Naive thymus-derived CD4-positive, alpha-beta T cell (primary cell): ENCODE measurements at places on chromosomes 3 and 15.

- no peak for DNase-seq
Measured at GRCh38 chr3:194946091-194946490, 260.4 kb downstream of the FAM43A start.

- peak; percentile 64 for DNase-seq
Measured at GRCh38 chr3:46208167-46208704, at the start of gene CCR1. Gene CCR1, minus strand, starts transcription at chr3:46208313. Its CDS starts 4,000 bp downstream, at chr3:46204313.

DNA sequence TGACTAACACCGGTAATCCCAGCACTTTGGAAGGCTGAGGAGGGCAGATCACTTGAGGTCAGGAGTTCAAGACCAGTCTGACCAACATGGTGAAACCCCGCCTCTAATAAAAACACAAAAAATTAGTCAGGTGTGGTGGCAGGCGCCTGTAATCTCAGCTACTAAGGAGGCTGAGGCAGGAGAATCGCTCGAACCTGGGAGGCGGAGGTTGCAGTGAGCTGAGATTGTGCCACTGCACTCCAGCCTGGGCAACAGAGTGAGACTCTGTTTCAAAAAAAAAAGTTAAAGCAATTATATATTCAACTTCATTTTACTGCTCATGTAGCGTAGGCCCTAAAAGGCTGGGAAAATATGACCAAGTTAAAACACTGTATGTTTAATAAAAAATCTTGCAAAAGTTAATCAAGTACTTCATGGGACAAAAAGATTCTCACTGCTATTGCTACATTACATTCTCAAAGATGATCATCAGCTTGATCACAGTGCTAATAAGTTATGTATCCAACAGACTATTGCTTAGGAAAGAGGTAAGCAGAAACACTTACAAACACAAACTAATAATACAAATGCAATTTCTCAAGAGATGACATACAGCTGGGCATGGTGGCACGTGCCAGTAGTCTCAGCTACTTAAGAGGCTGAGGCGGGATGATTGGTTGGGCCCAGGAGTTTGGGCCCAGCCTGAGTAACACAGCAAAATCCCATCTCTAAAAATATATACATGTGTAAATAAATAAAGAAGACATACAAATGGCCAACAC lies 2.7 kb downstream of the COPS2 start:
- no peak for DNase-seq

GRCh38 chr3:60144071-60144470 lies 1094.2 kb upstream of the CFAP20DC start:
- DNase-seq: no peak

DNA sequence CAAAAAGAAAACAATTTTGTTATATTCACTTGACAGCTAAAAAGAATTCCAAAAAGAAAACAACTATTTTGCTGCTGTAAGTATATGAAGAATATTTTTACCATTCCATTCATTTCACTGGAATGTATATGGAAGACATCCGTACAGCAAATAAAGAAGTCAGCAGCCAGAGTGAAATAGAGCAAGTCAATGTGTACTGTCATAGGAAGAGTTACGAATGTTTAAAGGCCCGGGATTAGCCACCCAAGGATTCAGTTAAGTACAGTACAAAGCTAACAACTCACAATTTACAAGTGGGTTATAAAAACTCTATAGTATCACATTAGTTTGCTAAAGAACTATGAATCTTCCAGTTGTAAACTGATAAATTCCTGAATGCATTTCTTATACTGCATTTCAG lies 14.4 kb upstream of the XXYLT1 start:
- DNase-seq: no peak

- DNase-seq: no peak
Measured at GRCh38 chr15:27196691-27197090, 225.7 kb downstream of the GABRG3 start.

- DNase-seq: no peak
Measured at GRCh38 chr15:92095693-92096092, 242.2 kb downstream of the SLCO3A1 start.

- peak; percentile 19 for DNase-seq
Measured at GRCh38 chr3:194485468-194485880, 1.3 kb downstream of the ATP13A3 start.

DNA sequence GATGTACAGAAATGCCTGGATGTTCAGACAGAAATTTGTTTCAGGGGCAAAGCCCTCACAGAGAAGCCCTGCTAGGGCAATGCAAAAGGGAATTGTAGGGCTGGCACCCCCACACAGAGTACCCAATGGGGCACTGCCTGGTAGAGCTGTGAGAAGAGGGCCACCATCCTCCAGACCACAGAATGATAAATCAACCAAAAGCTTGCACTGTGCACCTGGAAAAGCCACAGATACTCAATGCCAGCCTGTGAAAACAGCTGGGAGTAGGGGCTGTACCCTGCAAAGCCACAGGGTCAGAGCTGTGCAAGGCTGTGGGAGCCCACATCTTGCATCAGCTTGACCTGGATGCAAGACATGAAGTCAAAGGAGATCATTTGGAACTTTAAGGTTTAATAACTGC lies 477.9 kb upstream of the NECTIN3 start:
- DNase-seq: no peak

DNA sequence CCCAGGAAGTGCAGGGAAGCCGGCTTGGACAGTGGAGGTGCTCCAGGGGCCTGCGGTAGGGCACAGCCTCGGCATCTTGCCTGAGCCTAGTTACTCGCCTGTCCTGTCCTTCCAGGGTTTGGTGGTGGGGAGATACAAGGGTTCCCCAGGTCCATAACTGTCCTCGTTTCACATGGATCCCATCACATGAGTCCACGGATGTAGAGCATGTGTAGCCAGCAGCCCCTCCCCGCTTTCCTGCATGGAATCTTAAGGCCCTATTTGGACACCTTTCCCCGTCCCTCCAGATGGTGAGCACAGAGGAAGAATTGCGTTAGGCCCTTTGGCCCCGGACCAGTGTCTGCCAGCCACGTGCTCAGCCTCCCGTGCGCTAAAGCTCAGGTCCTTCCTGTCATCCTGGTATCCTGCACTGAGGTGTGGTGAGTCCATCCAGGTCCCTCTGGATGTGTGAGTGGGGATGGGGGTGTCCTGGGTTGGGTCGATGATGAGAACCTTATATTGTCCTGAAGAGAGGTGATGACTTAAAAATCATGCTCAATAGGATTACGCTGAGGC lies 230.4 kb downstream of the SNRPN start:
- DNase-seq: no peak

GRCh38 chr15:90994059-90994416 lies 297 bp downstream of the PRC1 start:
- DNase-seq: no peak

DNA sequence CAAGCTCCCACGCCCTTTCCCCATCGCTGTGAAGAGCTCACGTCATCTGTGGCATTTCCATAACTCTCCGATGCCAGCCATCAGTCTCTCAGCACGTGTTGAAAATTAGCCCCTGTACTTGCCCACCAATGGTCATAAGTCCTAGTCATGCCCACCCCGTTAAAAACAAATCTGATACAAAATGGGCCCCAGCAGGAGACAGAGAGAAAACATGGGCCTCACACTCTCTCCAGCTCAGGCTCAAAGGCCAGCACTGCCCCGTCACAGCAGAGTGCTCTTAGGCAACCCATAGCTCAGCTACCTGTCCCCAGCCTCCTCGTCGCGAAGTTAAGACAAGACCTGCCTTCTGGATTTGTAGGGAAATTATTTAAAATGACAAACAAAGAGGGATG lies 5.2 kb downstream of the GOLGA8B start:
- no peak for DNase-seq

GRCh38 chr3:4570840-4571621 lies 77.9 kb downstream of the ITPR1 start:
- no peak for DNase-seq

DNA sequence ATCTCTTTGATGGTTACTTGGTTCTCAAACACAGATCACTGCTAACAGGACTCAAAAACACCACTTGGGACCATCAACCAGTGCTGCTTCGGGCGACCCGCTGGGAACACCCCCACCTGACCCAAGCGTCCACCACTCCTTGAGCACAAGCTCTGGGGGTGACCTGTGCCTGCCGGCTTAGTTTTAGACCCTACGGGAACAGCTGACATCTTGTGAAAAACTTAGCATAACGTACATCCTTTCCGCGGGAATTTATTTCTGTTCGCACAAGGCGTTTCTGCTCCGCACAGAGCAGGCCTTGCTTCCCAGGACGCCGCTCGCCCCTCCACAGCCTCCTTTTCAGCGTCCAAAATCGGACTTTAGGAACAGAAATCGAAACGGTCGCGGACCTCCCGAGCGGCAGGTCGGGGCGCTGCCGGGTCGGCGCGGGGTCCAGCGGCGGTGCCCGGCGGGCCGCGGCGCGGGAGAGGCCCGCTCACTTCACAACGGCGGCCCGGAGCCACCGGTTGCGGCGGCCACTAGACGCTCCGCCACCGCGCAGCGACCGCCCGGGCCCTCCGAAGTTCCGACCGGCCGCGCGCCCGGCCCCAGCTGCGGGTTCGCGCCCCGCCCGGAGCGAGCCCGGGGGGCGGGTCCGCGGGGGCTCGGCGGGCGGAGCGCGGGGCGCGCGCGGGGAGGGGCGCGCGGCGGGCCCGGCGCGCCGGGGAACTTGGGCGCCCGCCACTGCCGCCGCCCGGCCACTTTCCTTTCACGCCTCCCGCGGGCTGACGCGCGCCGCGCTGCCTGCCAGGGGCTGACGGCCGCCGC lies 959 bp downstream of the SFMBT1 start:
- DNase-seq: peak; percentile 76

GRCh38 chr3:98029083-98029482 lies 6.0 kb downstream of the GABRR3 start:
- peak; percentile 23 for DNase-seq

GRCh38 chr15:83105440-83105839 lies 2.0 kb upstream of the TM6SF1 start:
- DNase-seq: no peak

DNA sequence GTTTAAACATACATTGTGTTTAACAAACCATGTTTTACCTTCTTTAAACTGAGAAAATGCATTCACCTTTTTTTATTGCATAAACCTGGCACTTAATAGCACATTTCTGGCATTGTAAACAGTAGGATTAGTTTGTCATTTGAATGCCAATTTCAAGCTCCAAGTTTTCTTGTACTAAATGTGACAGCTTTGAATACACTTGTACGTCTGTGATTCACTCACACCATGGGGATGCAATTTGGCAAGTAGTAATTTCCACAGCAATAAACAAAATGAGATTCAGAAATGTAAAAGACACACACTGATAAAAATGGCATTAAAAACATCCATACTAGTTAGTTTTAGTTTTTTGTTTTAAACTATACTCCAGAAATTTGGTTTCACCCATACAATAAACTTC lies 598.9 kb downstream of the SI start:
- no peak for DNase-seq
